ENCODE measurements at places on chromosomes 5 and 9.
A peak's percentile ranks its signal among the peaks of the same experiment; 100 is the strongest.

DNA sequence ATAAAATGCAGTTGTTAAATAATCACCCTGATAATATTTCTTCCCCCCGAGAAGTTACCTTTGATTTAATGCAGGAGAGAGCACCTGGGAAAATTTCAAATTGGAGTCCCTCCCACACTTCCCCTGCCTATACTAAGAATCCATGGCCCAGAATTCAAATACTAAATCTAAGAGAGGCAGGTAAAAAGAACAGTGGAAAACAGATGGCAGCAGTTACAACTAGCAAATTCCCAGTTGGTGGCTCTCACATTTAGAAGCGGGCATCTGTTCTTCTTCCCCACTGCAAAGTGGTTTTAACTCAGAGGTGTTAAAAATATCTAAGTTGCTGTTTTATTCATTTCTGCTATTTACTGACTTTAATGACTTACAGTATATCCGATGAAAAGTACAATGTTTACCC, 210.4 kb upstream of the ELAVL2 start:
- no peak for DNase-seq

- DNase-seq = no peak
Measured at GRCh38 chr5:56440871-56441740, 208.0 kb upstream of the ANKRD55 start.

DNA sequence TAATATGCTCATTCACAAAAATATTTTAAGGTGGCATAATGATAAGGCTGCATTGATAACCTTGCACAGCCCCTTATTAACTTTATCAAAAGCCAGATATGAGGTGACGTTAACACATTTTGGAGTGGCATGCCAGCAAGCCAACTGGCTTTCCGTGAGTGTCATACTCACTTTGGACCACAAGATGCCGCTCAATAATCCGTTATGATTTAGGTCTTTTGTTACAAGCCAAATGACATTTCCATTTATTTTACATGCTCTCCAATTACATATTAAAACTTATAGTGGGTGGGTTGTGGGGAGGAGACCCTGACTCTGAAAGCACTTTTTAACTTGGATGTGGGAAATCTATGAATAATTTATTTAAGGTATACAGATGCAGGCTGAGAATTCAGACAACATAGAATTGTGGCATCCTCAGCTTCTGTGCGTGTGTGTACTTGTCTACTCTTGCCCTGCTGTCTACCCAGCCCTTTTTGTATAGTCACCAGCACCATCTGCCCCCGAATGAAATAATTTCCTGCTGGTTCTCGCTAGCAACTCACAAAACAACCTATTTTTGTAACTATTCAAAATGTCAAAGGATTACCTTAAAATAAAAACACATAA, 305.1 kb downstream of the PSAT1 start:
- peak; percentile 11 for DNase-seq

DNA sequence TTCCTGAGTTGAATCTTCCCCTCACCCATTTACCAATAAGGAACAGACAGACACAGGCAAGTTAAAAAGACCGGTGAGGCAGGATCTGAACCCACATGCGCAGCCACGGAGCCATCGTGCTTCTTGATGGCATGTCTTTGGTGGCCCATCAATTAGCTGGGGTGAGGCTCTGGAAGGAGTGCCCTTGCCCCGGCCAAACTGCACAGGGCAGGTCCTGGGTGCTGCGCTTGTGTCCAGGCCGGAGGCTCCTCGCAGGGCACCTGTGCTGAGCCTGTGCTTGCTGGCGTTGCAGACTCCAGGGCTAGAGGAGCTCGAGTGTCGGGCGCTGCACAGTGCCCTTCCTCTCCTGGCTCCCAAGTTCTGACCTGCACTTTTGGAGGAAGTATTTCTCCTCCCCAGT, 66.4 kb downstream of the PSMB7 start:
- no peak for DNase-seq

GRCh38 chr9:129773262-129774048, 20.6 kb upstream of the PTGES start:
- no peak for DNase-seq

- peak; percentile 8 for DNase-seq
Measured at GRCh38 chr9:76092572-76092971, 202.1 kb downstream of the PCSK5 start.

- no peak for DNase-seq
Measured at GRCh38 chr5:27387535-27388073, 349.2 kb upstream of the CDH9 start.

GRCh38 chr9:90774682-90775081, 26.9 kb upstream of the SYK start:
- no peak for DNase-seq

DNA sequence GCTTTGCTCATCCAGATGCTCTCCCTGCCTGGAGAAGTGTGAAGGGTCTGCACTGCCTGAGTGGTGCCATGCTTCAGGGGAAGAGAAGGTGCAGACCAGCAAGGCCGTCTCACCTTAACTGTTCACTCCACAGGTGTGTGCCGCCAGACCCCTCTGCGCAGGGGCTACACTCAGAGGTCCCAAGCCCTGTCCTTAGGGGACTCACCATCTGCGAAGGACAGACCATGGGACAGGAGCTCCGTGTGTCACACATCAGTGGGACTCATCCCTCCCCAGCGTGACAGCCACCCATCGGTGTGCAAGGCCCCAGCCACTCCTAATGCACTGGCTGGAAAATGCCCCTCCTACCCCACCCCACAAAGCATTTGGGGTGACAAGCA, 142.9 kb downstream of the OLFM1 start:
- DNase-seq = no peak

GRCh38 chr5:132837868-132838267, 7.4 kb upstream of the SHROOM1 start:
- no peak for DNase-seq

DNA sequence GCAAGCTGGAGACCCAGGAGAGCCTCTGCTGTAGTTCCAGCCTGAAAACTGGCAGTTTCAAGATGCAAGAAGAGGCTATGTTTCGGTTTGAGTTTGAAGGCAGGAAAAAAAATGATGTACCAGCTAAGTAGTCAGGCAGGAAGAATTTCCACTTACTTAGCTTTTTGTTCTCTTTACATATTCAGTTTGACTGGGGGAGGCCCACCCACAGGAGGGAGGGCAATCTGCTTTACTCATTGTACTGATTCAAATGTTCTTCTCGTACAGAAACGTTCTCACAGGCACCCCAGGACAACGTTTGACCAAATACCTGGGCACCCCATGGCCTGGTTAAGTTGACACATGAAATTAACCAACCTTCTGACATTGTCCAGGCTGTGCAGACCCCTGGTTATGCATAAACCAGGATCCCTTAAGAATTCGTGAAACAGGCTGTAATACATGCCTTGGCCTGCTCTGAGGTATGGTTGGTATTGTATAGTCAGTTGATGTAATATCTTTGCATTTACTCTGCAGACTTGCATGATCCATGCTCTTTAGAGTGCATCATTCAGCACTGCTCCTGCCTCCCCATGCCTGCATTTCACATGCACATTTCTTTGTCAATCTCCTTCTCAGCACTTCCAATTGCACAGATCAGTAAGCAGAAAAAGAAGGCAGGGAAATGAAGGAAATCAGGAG, 687.1 kb downstream of the TAF11L14 start:
- DNase-seq = no peak

GRCh38 chr5:137995077-137995748, 37.7 kb downstream of the FAM13B start:
- no peak for DNase-seq

DNA sequence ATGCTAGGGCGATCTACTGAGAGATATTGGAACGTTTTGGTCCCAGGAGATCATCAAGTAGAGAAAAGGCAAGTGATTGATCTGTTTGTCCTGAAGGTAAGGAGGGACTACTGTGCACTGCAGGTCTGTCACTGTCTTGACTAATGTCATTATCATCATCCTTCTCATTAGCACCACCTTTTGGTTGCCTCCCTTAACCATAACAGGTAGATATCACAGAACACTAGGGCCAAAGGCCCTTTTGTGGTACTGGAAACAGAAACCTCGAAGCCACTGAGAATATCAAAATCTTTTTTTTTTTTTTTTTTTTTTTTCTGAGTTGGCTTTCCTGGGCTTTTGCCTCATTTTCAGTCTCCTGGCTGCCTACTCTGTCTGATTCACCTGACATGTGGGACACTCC, 134.0 kb downstream of the KCTD16 start:
- no peak for DNase-seq

DNA sequence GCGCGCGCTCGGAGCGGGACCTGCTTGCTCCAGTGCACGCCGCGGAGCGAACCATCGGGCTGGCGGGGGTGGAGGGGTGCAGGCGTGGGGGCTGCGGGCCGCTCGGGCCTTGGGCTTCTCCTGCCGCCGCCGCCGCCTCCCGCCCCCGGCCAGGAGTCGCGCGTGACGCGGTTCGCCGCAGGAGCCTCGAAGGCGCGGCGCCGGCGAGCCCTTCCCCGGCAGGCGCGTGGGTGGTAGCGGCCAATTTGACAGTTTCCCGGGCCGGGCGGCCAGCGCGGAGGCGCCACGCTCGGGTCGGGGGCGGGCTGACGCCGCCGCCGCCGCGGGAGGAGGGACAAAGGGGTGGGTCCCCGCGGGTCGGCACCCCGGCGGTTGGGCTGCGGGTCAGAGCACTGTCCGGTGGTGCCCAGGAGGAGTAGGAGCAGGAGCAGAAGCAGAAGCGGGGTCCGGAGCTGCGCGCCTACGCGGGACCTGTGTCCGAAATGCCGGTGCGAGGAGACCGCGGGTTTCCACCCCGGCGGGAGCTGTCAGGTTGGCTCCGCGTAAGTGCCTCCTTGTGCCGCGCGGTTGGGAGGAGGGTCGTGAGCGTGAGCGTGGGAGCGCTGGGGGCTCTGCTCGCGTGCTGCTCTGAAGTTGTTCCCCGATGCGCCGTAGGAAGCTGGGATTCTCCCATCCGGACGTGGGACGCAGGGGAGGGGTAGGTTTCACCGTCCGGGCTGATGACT, at the start of gene TJP2:
TSS of gene TJP2 (plus strand) at position 387 of the 725 bp plus-strand sequence. CDS start at position 483, 96 bp downstream.
- no peak for DNase-seq

DNA sequence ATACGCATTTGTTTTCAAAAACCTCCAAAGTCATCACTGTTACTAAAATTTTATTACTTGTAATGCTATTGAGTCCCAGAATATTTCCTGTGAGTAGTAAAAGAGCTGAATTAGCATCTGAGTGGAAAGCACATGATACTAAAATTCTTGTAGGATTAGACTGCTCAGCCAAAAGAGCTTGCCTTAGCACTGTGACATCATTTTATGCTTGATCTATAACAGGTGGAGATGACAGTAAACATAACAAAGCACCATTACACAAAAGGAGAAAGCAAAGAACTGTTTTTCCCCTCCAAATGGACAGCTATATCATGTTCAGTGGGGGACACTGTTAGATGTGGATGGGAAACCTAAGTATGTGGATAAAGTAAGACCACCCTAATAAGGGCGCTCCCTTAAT, 5.8 kb upstream of the JAK2 start:
- DNase-seq = no peak

DNA sequence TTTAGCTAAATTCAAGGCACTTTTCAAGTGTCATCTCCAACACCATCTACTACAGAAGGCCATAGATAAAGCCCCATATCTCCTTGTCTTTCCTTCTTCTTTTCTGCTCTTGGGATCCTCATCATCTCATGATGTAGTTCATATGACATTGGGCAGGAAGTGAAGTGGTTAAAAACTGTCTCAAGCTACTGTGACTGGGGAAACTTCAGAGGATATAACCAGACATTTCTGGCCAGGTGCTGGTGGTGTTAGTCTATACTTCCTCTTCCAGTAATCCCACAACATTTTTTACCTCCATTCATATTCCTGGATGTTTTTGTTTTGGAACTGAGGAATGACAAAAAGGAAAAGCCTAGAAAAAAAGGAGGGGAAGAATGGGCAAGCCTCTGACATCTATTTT, 188.7 kb downstream of the LURAP1L start:
- DNase-seq = no peak

All from NCI-H2029 treated with DMSO at 0.1 percent for 48 hours (cell line).